DMS153 (cell line): ENCODE measurements at places on chromosomes 6 and 20.
A peak's percentile ranks its signal among the peaks of the same experiment; 100 is the strongest.

DNA sequence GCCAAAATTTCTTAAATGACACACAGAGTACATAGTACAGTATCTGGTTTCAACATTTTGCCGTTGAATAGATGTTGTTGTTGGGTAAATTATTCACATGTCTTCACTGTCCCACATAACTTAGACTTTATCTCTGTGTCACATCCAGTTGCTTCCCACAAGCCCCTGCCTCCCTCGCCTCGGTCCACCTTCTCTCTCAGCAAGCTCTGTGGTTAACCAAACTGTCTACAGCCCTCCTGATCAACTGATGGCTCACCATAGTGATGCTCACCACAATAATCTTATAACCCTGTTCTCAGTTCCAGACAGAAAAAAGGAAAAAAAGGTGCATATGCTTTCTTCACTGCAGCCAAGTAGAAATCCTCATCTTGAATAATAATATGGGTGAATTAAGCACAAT, 23.0 kb downstream of the IL17F start:
- DNase-seq: no peak

DNA sequence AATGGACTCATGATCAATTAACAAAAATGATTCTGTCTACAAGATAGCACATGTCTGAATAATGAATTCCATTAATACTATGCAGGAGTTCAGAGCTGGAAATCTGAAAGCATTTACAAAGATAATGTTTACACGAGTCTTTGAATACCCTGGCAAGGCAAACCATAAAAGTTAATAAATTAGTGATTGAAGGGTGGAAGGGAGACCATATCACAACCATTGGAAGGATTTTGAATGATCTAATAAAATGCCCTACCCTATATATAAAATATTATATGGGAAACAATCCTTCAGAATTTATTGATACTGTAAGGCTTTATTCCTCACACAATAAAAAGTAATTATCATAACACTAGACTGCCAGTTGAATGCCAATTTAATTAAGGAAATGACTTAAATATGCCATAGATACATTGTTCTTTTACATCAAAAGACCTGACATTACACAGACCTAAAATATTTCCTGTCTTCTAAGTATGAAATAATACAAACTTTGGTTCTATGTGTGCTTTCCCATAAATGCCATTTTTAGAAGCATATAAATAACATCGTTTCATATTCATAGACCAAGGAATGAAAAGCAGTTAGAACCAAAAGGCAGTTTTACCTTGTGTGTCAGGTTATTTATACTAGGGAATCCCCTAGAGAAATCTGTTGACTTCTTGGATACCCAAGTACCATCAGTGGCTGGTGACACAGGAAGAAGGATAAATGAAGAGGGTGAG, 249.2 kb upstream of the MARCKS start:
- DNase-seq: peak; percentile 9

DNA sequence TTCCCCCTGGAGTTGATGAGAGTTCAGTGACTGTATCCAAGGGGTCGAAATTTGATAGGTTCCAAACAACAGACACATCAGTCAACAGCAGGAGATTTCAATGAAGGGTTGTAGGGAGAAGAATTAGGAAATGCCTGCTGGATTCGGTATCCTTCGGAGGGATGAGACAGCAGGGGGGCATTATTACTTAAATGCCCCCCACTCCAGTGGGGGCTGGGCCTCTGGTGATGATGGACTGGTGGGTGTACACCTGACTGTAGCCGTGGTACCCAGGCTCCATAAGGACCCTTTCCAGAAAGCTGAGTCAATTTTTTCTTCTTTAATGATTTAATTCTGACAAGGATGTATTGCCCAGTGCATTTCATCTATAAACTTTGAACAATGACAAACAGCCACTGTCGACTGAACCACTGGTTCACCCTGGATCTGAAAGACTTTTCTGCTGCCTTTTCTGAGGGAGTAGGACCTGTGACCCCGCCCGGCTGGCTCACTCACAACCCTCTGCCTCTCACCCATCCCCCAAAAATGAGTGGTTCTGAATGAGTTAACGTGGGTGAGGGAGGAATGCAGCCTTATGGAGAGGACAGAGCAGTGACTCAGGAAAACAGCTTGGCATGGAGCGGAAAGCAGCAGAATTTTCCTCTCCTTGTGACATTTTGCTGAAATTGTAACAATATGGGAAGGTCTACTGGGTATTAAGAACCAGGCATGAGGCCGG, 41.0 kb downstream of the ZMYND8 start:
- peak; percentile 14 for DNase-seq

- DNase-seq: peak; percentile 81
Observed at GRCh38 chr6:138815797-138816528, 20.1 kb downstream of the ECT2L start.

GRCh38 chr20:38630727-38631126, 29.1 kb downstream of the ARHGAP40 start:
- DNase-seq: no peak

DNA sequence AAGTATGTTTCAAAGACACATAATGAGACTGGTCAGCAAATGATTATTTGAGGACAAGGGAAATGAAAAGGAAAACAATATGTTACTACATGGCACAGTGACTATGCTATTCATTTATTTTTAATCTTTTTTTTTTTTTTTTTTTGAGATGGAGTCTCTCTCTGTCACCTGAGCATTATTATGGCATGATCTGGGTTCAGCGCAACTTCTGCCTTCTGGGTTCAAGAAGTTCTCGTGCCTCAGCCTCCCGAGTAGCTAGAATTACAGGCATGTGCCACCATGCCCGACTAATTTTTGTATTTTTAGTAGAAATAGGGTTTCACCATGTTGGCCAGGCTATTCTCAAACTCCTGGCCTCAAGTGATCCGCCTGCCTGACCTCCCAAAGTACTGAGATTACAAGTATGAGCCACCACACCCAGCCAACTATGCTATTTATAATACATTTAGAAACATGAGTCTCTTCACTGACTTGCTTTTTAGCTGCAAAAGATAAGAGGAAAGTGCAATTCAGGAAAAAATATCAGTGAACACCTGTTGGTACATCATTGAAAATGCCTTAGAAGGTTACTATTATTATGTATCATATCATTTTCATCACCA, 3.4 kb downstream of the CALHM4 start:
- DNase-seq: no peak

GRCh38 chr6:48078120-48078519, 32.9 kb downstream of the PTCHD4 start:
- DNase-seq: no peak

DNA sequence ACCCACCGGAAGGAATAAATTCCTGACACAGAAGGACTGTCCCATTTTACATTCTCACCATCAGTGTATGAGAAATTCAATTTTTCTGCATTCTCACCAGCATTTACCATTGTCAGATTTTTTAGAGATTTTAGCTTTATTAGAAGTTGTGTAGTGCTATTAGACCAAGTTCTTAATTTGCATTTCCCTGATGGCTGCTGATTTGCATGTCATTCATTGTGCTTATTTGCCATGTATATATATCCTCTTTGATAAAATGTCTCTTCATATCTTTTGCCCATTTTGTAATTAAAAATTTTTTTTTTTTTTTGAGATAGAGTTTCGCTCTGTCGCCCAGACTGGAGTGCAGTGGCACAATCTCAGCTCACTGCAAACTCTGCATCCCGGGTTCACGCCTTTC, 9.8 kb upstream of the HLA-DRB5 start:
- DNase-seq: no peak

- no peak for DNase-seq
Observed at GRCh38 chr6:169215201-169215681, 38.4 kb downstream of the THBS2 start.

- DNase-seq: no peak
Observed at GRCh38 chr6:150686566-150686965, 86.9 kb downstream of the PLEKHG1 start.

DNA sequence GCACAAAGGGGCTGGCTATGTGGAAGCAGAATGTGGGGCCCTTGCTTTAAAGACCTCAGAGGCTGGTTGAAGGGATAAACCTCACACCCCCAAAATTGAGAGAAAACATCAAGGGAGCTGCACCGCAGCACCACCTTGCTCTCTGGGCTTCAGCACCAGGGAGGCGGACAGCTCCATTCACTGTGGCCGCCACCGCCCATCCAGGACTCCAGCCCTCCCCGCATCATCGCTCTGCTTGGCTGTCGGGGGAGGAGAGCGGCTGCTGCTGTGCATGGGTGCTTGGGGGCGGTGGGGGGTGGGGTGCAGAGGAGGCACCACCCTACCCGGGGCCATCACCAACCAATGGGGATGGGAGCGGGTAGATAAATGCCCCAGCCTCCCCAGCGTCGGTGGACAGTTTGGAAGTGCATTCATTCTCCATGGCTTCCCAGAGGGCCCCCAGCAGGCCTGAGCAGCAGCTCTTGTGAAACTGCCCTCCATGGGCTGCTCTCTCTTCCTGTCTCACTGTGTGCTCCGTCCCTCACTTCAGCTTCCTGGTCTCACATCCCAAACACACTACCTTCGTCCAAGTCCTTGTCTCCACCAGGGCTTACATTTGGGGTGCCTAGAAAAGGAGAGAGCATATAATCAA, 75.7 kb upstream of the BHLHE23 start:
- DNase-seq: no peak

- no peak for DNase-seq
Observed at GRCh38 chr6:154864066-154864430, 130.8 kb downstream of the SCAF8 start.

DNA sequence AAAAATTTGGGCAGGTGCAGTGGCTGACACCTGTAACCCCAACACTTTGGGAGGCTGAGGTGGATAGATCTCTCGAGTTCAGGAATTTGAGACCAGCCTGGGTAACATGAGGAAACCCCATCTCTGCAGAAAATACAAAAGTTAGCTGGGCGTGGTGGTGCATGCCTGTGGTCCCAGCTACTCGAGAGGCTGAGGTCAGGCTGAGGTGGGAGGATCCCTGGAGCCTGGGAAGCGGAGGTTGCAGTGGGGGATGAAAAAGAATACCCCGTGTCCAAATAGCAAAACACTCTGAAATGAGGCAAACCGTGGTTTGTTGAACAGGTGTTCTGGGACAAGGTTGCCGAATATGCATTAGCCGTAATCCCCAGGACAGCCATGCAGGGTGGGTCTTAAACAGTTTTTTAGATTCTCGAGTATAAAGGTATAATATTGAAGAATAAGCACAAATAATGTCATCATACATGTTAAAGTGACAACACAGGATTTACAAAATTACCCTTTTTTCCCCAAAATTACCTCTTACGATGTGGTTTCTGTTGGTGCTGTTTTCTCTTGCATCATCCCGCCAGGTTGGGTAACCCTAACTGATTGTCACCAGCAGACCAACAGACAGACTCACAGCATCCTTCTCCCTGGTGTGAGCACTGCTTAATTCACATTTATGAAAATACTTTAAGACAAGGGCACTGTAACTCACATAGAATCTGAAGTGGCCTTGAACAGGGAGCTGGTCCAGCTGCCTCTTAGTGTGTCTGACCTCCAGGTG, 9.1 kb downstream of the DNAJC5 start:
- no peak for DNase-seq

- DNase-seq: no peak
Observed at GRCh38 chr20:19964289-19965265, 52.6 kb upstream of the NAA20 start.
